ENCODE measurements at places on chromosomes 13 and 19.
A peak's percentile ranks its signal among the peaks of the same experiment; 100 is the strongest.

- DNase-seq = no peak
These were observed 1.8 kb downstream of the PIP5K1C start for GRCh38 chr19:3698386-3698950.

DNA sequence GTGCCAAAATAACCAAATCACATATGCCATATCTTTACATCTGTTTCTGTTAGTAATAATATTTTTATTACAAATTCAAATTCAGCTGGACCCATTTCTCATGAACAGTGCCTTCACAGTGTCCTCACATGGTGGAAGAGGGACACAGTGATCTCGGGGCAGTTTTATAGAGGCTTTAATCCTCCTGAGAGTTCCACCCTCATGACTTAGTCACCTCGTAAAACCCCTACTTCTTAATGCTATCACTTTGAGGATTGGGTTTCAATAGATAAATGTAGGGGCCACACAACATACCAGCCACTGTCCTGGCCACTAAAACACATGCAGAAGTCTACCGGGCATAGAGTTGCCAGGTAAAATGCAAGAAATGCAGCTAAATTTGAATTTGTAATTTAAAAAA, 201.5 kb downstream of the MYO16 start:
- no peak for DNase-seq

DNA sequence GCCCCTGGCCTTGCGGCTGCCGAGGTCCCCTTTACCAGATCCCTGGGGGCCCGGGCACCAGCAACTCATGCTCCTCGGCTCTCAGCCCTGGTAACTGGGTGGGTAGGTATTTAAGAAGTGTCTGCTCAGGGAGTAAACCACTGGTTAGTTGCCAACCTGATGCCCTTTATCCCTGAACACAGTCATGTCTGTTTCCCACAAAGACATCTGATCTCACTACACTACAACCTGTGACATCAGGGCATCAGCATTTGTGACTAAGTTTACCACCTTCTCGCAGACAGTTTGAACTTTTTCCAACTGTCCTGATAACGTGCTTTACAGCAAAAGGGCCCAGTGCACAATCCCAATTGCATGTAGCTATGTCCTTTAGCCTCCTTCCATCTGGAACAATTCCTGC, 22.0 kb downstream of the GGACT start:
- DNase-seq = peak; percentile 12

GRCh38 chr19:46970815-46971214, 48.8 kb upstream of the NPAS1 start:
- DNase-seq = no peak

DNA sequence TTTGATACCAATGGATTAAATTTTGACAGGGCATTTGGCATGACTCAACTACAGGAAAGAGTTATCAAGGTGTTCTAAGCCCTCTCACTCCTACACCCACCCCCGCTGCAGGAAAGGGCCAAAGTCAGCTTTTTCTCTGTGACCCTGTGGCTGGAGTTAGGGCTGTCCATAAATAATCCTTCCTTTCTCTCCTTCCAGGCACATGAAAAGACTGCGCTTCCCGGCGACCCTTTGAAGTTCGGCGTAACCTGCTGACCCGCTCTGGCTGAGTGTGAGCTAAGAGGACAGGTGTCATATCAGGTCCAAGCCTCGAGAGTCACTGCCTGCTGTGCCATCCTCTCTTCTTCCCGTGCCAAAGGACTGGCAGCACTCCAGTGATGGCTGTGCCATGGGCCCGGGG, 25.6 kb downstream of the ZNF114 start:
- no peak for DNase-seq

- DNase-seq = no peak
These were observed 6.4 kb downstream of the JAK3 start for GRCh38 chr19:17841371-17841809.

GRCh38 chr13:25249001-25249543, 38.2 kb downstream of the MTMR6 start:
- peak; percentile 69 for DNase-seq

DNA sequence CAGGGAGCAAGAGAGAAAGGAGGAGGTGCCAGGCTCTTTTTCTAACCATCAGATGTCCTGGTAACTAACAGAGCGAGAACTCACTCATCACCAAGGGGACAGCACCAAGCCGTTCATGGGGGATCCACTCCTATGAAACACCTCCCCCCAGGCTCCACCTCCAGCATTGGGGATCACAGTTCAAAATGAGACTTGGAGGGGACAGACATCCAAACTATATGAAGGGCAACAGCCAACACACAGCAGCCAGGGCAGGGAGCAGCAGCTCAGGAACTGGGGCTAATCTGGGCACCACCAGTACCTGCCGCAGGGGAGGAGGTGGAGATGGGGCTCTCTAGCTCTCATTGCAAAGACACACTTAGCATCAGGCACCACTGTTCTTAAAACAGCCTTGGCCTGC, 34.3 kb upstream of the VSTM2B start:
- DNase-seq = no peak

- no peak for DNase-seq
These were observed 66.4 kb downstream of the DCT start for GRCh38 chr13:94412870-94413597.

GRCh38 chr13:28743020-28743419, 24.2 kb upstream of the SLC46A3 start:
- no peak for DNase-seq

DNA sequence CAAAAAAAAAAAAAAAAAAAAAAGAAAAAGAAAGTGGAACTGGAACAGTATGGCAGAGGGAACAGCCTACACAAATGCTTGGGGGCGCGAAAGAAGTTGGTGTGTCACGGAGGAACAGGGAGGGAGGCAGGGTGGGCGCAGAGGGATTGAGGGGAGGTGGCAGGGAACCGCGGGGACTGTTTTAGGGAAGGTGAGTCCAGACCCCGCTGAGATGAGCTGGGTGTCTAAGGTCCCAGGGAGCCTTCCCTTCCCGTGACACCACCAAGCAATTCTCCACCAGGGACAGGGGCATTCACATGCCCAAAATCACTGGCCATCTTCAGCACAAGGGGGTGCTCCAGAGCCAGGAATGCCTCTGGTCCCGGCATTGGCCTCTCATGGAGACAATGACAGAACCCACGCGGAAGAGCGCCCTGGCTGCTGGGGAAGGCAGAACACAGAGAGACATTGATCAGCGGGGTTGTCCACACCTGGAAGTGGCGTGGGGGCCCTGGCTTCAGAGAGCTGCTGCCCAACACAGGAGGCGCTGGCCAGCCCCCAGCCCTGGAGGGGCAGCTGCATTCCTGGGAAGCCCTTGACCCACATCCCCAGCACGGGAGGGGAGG, 6.9 kb downstream of the PEAK3 start:
- DNase-seq = peak; percentile 59

GRCh38 chr13:74104661-74105275, 29.4 kb downstream of the KLF12 start:
- DNase-seq = no peak

- DNase-seq = no peak
These were observed 24.3 kb downstream of the PEPD start for GRCh38 chr19:33497131-33497777.

DNA sequence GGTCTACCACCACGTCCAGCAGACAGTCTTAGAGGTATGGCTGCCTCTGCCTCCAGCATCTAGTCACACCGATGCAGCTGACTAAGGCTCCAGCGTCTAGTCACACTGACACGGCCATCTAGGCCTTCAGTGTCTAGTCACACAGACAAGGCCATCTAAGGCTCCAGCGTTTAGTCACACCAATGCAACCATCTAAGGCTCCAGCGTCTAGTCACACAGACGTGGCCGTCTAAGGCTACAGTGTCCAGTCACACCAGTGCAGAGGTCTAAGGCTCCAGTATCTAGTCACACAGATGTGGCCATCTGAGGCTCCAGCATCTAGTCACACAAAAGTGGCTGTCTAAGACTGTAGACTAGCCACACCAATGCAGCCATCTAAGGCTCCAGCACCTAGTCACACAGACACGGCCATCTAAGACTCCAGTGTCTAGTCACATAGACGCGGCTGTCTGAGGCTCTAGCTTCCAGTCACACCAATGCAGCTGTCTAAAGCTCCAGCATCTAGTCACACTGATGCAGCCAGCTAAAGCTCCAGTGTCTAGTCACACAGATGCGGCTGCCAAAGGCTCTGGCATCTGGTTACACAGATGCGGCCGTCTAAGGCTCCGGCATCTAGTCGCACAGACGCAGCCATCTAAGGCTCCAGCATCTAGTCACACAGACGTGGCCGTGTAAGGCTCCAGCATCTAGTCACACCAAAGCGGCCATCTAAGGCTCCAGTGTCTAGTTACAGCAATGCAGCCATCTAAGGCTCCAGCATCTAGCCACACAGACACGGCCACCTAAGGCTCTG, 55.1 kb downstream of the KLF2 start:
- no peak for DNase-seq

GRCh38 chr13:75482070-75482819, at the start of gene TBC1D4:
Gene TBC1D4 (minus strand): TSS chr13:75482169. CDS start chr13:75481767, 402 bp downstream.
- DNase-seq = peak; percentile 91

DNA sequence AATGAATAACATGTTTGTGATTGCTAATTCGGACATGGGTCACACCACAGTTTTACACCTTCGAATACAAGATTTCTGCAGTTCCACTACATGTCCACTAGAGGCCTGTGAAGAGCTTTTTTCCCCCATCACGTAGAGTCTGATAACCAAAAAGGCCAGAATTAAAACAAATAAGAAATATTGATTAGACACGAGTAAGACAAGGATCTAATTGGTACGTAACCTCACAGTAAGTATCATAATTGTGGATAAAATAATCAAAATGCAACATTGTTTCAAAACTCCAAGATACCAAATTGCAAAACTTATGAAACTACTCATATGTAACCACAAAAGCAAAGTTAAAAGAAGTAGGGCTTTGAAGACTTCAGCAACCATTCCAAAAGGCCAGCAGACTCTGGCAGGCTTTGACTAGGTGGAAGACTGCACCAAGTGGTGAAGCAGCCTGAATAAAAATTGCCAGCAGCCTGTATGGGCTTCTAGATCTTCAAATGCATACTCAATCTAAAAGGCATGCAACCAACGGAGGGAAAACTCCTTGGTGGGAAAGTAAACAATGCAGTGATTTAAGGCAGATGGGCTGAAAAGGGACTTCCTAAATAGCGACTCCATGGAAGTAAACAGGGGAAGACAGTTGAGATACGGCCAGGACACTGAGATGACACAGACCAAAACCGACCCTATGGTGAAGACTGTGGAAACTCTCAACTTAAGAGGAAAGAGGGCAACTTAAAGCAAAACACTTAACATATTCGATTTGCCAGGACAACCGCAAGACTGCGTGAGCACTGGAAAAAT, 56.7 kb downstream of the STARD13 start:
- peak; percentile 78 for DNase-seq

DNA sequence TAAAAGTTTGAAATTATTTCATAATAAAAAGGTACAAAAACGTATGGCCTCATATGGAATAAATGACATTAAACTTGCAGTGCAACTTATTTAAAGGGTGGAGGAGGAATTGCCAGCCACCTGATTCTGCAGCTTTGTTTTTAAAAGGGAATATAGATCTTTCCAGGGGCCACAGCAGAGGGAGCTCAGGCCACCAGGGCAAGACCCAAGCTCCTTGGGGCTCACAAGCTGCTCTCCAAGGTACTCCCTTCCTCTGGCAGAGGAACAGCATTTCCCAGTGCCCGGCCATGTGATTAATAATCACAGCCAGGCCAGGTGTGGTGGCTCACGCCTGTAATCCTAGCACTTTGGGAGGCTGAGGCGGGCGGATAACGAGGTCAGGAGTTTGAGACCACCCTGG, 6.2 kb downstream of the ACOD1 start:
- DNase-seq = no peak

GRCh38 chr19:4358709-4359626, 15.6 kb downstream of the MPND start:
- DNase-seq = no peak

- no peak for DNase-seq
These were observed 16.8 kb upstream of the COMP start for GRCh38 chr19:18807861-18808331.

- DNase-seq = peak; percentile 61
These were observed 798 bp downstream of the SLC1A5 start for GRCh38 chr19:46787331-46788261.

- DNase-seq = no peak
These were observed 204.4 kb downstream of the MZT1 start for GRCh38 chr13:72523049-72523448.

DNA sequence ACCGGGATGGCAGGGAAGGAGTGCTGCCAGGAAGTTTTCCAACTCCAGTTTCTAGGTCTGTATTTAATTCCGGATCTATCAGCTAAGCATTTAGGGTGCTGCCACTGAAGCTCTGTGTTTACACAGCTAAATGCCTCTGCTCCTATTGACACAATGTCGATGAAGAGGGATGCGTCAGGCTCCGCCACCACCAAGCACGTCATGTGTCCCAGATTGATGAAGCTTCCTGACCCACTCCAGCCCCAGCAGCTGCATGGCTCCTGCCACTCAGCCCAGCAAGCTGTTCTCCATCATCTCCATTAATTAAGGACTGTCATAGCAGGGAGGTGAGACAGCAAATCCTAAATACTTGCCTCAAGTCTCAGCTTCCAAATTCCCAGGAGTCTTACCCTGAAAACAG, 435.2 kb upstream of the ZNF507 start:
- no peak for DNase-seq

GRCh38 chr13:69654392-69654791, 453.2 kb upstream of the ATXN8OS start:
- DNase-seq = no peak

- peak; percentile 100 for DNase-seq
These were observed 44.8 kb downstream of the ANKRD10 start for GRCh38 chr13:110869805-110870706.

DNA sequence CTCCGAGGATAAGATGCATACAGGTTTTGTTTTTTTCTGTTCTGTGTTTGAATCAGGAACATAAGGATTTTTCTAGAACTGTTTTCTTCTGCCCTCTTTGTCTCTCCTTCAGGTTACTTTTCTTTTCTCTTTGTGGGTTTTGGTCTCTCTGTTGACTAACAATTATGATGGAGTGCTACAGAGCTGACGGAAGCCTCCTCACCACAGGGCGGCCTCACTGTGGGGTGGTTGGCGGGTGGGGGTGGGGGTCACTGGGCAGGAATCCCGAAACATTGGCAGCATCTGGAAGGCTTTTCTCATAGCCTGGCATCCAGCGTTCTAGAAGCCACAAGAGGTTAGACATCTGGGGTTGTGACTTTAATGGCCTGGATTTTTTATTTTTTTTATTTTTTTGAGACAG, 12.0 kb upstream of the MATK start:
- DNase-seq = no peak

GRCh38 chr13:31538067-31539042, 201.0 kb upstream of the RXFP2 start:
- DNase-seq = peak; percentile 36

GRCh38 chr19:53511933-53512374, 26.0 kb upstream of the ZNF331 start:
- peak; percentile 77 for DNase-seq

- DNase-seq = no peak
These were observed 197.7 kb downstream of the ZNF737 start for GRCh38 chr19:20367811-20368294.

DNA sequence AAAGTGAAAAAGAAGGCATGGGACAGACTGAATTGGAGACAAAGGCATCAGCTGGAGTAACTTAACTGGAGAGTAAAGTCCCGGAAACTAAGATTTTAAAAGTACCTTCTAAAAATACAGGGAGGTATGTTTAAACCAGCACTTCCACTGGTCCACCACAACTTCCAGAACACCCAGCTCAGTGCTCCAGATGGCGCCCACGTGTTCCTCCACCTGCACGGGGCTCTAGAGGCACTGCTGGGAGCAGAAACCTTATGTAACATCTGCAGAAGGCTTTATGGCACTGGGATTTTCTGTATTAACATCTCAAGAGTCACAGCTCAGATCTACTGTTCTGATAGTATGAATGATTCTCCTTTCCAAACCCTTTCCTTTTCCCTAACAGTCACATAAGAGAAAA, 252.1 kb downstream of the DCLK1 start:
- DNase-seq = no peak

All from iris pigment epithelial cell (primary cell).